Stimulated activated CD4-positive, alpha-beta T cell treated with anti-CD3 and anti-CD28 coated beads, Interleukin-1b, Interleukin-23, amount 100 ng/mL, for 1 hour (primary cell): ENCODE measurements at places on chromosomes 16 and 17.

- no peak for DNase-seq
Measured at GRCh38 chr16:67137605-67138004, 13.2 kb downstream of the B3GNT9 start.

GRCh38 chr17:27577121-27577761 lies 53.7 kb upstream of the LGALS9 start:
- DNase-seq, result no peak

GRCh38 chr16:78024159-78024558 lies 1.8 kb downstream of the CLEC3A start:
- no peak for DNase-seq

DNA sequence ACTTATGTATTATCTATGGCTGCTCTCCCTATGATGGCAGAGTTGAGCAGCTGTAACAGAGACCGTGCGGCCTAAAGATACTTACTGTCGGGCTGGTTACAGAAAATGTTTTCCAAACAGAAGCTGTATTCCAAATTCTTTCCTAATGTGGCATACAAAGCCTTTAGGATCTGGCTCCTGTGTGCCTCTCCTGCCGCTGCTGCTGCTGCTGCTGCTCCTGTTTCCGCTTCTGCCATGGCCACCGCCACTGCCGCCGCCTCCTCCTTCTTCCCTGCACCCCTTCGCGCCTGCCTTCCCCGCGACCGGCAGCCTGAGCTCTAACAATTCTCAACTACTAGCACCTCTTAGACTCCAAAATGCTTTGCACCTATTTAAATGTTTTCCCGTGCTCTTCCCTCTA lies 263.9 kb upstream of the TBX2 start:
- DNase-seq, result no peak

DNA sequence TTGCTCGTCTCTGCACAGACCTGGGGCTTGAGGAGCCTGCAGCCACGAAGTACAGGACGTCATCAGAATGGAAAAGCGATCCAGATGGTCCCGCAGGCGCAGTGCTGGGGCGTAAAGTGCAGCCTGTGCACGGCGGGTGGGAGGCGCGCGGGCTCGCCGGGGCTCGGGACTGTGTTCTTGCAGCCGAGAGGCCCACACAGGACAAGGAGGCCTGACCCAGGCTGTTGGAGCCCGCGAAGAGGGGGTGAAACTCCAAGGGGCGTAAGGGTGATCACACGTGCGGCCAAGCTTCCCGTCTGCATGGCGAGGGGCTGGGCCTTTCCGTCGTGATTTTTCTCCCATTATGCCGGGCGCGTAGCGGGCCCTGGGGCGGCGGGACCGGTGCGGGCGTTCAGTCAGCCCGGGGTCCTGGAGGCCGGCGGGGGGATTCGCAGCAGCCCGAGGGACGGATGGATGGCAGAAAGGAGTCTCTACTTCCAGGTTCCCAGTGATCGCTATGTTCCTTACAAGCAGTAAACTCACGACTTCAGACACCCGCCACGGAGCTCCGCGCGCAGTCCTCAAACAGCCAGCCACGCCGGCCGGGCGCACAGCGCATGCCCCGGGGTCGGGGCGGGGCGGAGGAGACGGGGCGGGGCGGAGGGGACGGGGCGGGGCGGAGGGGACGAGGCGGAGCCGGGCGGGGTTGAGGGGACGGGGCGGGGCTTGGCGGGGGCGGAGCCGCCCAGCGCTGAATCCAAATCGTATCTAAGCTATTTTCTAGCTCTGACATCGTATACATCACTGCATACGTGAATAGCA lies 141.0 kb upstream of the KCNJ18 start:
- DNase-seq, result peak; percentile 62

DNA sequence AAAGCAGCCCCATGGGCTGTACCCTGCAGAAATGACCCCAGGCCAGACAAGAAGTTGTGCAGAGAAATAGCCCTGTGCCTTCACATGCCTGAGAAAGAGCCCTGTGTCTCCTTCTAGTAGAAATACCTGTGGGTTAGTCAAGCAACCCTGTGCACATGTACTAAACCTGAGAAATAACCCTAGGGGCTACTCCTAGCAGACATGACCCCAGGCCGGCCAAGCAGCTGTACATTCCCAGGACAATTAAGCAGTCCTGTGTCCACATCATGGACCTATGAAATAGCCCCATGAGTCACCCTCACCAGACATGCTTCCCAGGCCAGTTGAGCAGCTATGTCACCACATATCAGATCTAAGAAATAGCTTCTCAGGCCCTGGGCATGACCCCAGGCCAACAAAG lies 519.7 kb upstream of the CA10 start:
- DNase-seq, result no peak
